ENCODE measurements at places on chromosomes 11 and 22.

DNA sequence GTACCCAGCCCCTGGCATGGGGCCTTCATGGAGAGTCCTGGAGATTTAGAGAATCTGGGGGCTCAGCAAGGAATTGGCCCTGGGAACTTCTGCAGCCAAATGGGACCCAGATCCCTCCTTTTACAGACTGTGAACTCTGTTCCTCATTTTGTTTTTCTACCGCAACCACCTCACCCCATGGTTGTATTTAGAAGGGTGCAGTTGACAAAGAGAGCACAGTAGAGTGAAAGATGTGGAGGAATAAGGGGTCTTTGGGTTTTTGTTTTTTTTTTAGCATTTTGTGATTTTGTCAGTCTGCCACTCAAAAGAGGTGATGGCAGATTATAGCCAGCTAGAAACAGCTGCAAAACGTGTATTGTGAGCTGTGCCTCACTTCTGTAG is 1.9 kb downstream of the ZNF74 start:
- DNase-seq: no peak

GRCh38 chr11:61071208-61071681 is 31.0 kb upstream of the CD5 start:
- peak; percentile 68 for DNase-seq

DNA sequence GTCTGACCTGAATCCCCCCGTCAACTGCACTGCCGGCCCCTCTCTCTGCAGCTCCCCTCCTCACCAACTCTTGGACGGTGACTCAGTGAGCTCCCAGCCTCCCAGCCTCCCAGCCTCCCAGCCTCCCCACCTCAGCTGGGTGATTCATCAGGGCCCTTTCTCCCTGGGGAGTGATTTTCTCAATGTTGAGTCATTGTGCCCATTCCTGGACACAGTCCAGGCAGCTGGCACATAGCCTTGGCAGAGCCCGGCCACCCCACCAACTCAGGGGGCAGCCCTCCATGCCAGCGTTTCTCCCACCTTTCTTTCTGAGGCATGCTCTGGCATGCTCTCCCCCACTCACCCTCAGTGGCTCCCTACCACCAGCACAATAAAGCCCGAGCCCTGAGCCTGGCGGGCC is 30.7 kb downstream of the PDE2A start:
- DNase-seq: no peak

DNA sequence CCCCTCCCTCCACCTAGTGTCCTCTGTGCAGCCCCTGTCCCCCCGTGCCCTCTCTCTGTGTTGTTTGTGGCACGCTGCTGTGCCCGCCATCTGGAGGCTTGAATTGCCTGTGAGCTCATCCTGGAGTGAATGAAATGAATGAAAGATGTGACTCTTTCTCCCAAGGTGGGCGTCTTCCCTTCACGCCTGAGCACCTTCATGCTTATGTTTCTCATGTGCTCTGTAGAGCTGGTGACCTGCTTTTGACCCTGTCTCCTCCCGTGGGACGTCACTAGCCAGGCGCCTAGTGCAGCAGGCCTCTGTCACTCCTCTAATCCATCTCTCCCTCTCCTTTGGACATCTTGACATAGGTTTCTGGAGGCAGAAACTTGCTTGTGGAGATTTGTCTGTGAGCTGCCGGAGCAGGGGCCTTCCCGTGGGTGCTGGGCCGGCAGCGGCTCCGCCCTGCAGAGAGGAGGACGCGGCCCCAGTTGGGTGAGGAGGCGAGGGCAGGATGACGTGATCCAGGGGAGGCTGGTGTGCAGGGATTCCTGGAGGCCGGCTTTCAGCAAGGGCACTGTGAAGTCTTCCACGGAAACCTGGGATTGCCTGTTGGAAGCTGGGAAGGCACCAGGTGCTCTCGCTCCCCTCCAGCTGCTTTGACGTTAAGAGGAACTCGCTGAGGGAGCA is 40.6 kb downstream of the MUC6 start:
- no peak for DNase-seq
